ENCODE measurements at places on chromosomes 11 and 22.

GRCh38 chr22:41445129-41446056 lies 1.2 kb downstream of the TOB2 start:
- no peak for DNase-seq

DNA sequence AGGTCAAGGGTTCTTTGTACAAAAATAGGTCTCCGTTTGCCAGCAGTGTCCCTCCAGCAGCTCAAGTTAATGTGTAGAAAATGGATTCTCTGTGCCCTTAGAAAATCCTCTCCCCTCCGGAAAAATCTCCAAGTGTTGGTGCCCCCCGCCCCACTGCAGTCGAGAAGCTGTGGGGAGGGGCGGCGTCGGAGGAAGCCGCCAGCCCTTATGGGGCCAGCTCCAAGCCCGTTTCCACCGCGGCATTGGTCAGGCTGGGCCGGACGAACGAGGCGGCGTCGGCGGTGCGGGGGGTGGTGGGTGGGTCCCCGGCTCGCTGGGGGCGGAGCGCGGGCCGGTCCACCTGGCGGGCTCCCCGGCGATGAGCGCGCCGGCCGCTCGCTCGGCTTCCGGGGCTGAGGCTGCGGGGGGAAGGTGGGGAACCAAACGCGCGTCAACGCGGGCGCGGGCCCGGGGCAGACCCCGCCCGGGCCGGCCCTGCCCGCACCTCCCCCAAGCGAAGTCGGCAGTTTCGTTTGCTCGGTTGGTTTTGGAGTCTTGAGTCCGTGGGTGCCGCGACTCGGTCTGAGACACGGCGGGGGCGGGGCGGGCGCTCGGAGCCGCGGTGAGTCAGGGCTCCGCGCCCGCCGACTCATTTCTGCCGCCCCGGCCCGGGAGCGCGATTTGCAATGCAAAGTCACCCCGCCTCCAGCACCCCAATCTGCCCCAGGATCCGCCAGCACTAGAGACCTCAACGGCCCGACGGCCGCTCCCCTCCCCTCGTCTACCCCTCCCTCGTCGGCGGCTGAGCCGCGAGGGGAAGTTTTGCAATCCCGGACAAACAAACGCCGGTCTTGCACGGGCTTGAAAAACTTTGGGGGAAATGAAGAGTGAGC lies 1.4 kb downstream of the ASCL2 start:
- DNase-seq, result no peak

- DNase-seq, result no peak
These were observed 420.0 kb downstream of the MN1 start for GRCh38 chr22:27381552-27381951.

GRCh38 chr11:93515441-93516025 lies 27.7 kb downstream of the SMCO4 start:
- no peak for DNase-seq

- DNase-seq, result no peak
These were observed 48.8 kb downstream of the ENDOD1 start for GRCh38 chr11:95138448-95138847.

DNA sequence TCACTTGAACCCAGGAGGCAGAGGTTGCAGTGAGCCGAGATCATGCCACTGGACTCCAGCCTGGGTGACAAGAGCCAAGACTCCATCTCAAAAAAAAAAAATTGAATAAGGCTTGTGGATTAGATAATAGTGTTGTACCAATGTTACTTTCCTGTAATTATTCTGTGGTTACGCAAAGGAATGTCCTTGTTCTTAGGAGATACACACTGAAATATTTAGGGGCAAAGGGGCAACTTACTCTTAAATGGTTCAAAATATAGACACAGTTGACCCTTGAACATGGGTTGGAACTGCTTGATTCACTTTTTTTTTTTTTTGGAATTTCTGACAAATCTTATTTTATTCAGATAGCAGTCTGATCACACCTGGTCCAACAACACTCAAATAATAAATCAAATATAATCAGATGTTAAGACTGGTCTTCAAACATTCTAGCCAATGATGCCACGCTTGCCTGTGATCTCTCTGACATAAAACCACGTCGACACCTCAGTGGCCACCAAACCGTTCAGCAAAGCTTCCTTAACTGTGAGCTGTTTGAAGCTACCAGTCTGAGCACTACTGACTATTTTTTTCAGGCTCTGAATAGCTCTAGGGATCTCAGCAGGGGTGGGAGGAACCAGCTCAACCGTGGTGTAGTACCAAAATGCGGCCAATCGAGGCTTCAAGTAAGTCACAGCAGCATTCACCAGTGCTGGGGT lies 710 bp downstream of the ATP5MGL start:
- peak; percentile 58 for DNase-seq

GRCh38 chr11:60252213-60253108 lies 9.5 kb upstream of the MS4A4E start:
- no peak for DNase-seq

DNA sequence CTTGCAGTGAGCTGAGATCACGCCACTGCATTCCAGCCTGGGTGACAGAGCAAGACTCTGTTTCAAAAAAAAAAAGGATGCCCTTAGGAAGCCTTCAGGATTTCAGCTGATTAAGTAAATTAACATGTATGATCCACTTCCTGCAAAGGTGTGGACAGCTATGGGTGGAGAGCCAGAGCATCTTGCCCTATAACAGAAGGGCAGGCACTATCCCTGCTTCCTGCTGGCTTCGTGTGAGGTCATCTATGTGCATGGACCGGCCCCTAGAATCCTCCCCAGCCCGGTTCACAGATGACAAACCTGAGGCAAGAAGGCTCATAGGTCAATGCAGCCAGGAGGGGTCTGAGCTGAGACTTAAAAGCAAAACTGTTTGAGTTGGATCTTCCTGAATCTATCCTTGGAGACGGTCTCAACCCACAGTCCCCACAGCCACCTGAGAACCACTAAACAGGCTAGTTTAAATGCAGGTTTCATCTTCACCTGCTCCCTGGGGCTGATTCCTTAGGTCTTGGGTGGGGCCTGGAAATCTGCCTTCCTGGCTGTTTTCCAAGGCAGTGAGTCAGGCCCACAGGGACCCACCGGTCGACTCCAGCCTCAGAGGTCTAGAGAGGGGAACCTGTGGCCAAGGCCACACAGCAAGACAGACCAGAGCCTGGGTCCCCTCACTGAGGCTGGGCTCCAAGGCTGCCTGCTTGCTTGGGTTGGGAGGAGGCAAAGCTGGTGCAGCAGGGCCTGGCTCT lies 55.2 kb upstream of the MPEG1 start:
- DNase-seq, result no peak

- DNase-seq, result peak; percentile 82
These were observed 52.9 kb upstream of the FDX1 start for GRCh38 chr11:110376711-110377324.

- DNase-seq, result no peak
These were observed 8.6 kb downstream of the TAB1 start for GRCh38 chr22:39408173-39408572.

- DNase-seq, result no peak
These were observed 49.7 kb upstream of the TOP3B start for GRCh38 chr22:22032099-22032905.

- DNase-seq, result no peak
These were observed 216.5 kb upstream of the PLET1 start for GRCh38 chr11:112477152-112477551.

All from astrocyte (in vitro differentiated cells and primary cell).